ENCODE measurements at places on chromosomes 13 and 19.

- DNase-seq: no peak
These were observed 471.8 kb downstream of the LIG4 start for GRCh38 chr13:107743526-107743925.

DNA sequence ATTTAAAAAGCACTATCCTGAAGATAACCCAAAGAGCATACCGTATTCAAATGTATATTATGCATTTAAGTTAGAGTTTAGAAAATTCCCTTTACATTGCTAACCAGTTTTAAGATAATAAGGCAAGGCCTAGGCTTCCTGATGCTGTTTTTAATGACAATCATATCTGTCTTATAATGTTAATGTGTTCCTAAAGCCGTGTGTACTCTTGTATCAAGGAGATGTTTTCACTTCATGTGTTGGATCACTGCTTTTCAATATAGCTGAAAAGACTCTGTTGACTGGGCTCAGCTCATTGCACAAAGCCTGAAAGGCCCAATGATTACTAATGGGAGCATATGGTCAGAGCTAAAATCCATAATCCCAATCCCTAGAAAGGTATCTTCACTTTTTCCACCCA lies 81.6 kb downstream of the DACH1 start:
- DNase-seq: no peak

GRCh38 chr19:925087-925525 lies 729 bp upstream of the ARID3A start:
- DNase-seq: no peak

GRCh38 chr13:95447814-95448213 lies 104.7 kb upstream of the CLDN10 start:
- no peak for DNase-seq

DNA sequence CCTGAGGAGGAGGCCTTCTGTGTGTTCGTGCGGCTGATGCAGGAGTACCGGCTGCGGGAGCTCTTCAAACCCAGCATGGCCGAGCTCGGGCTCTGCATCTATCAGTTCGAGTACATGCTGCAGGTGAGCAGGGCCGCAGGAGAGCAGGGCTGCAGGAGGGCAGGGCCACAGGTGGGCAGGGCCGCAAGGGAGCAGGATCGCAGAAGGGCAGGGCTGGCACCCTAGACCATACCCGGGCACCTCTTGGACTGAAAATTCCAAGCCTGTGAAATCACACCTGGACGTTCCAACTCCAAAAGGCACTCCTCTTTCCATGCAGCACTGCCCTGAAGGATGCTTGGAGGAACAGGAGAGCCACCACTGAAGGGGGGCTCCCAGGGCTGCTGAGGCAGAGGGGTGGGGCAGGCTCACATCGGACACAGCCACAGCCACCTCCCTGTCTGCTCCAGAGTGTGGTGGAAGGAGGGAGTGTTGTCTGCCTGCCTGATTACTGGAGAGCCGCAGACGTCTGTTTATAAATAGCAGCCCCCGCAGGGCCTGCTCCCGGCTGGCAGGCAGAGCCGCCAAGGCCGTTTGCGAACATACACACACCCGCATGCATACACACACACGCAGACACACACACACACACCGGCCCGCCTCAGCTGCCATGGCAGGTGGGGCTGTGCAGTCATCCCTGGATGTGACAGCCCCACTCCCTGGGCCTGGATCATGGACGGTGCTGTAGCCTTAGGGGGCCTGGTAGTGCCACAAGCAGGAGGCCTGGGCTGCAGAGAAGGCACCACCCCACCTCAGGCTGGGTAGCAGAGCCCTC lies 20.2 kb downstream of the EVI5L start:
- no peak for DNase-seq

GRCh38 chr13:48595431-48596429 lies 58.0 kb upstream of the CYSLTR2 start:
- peak; percentile 42 for DNase-seq

DNA sequence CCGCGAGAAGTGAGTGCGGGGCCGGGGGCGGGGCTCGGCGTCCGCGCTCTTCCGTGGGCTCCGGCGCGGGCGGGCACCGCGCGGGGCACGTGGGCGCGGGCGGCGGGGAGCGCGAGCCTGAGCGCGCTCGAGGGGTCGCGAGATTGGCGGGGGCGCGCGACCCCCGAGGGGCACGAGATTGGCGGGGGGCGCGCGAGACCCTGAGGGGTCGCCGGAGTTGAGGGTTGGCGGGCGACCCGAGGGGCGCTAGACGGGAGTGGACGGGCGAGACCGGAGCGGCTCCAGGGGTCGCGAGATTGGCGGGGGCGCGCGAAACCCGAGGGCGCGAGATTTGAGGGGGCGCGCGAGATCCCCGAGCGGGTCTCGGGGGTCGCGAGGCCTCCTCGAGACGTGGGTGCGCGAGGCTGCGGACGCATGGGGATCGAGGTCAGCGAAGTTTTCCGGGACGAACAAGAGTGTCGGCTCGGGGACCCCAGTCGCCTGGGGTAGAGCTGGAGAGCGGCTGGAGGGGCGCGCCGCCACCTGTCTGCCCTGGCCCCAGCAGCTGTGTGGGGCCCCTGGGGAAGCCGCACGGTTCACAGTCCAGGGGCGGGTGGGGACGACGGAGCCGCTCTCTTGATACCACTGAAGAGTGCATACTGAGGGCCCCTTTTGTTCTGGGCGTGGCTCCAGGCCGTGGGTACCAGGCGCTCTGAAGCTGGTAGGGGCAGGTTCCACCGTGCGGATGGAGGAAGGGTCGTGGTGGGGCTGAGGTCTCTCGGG lies 682 bp downstream of the SSBP4 start:
- no peak for DNase-seq

DNA sequence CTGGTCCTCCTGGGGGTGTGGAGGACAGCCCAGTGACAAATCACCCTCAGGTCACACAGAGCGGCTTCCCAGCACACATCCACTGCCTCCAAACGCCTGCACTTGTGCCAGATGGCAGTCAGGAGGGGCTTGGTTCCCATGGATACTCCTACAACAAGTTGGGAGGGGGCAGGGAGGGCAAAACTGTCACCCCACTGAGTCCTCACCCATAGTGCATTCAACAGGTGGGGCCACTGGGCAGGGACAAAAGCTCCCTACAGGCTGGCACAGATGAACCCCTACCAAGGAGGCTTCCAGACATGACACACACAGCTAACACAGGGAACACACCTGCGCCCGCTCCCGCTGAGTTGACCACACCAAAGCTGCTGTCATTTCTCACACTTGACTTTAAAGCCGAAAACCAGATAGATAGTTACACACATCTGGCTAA lies 120.5 kb downstream of the STK24 start:
- no peak for DNase-seq

- no peak for DNase-seq
These were observed 1331.7 kb upstream of the MIR17HG start for GRCh38 chr13:90015565-90016507.

- DNase-seq: no peak
These were observed 91.3 kb downstream of the ZMYM2 start for GRCh38 chr13:20049558-20050473.

All from stimulated activated naive CD4-positive, alpha-beta T cell (primary cell).